ENCODE measurements at places on chromosomes 7 and 10.

DNA sequence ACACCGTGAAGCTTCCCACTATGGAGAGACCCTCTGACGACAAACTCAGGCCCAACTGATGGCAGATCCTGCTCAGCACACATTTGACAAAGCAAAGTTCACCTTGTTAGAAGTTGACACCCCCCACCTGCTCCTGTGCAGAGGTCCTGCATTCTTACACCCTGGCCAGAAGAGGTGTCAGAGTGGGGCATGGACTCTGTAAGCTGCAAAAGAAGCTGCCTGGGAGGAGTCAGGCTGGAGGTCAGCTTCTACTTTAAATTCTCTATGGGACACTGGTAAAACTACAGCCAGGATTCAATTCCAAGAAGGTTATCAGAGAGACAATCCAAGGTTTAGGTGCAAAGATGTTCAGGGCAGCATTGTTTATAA, 20.0 kb upstream of the TNS3 start:
- no peak for DNase-seq

GRCh38 chr7:157165987-157166386, 27.3 kb downstream of the UBE3C start:
- DNase-seq, result no peak

DNA sequence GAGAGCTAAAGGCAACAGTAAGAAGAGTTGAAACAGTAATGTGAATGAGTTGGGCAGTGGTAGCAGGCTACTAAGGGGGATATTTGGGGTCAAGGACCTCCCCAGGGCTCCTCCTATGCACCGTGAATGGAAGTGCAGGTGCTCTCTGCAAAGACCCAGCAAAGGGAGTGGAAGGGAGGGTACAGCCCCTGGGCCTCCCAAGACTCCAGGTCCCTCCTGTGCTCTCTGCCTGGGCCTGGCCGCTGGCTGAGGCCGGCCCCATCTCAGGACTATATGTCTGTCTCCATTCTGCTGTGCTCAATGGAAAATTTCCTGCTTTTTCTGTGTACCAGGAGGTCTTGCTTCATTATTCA, 372.1 kb upstream of the MKI67 start:
- DNase-seq, result no peak

- no peak for DNase-seq
Measured at GRCh38 chr10:4652111-4653010, 173.6 kb upstream of the AKR1E2 start.

DNA sequence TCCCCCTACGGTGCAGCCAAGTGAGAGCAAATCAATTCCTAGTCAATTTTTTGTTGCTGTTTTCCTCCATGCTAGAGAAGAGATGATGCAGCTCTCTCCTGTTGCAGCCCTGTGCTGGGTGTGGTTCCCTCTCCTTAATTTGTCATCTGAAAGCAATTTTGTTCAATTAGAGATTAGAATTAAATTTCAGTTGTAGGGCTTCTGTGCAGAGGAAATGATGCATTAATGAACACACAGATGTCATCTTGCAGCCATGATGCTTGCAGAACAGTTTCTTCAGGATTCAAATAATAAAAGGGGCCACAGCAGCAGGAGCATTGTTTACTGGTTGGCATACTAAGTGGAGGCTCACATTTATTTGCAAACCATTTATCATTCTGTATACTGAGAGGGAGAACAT, 266.0 kb downstream of the AUTS2 start:
- no peak for DNase-seq

DNA sequence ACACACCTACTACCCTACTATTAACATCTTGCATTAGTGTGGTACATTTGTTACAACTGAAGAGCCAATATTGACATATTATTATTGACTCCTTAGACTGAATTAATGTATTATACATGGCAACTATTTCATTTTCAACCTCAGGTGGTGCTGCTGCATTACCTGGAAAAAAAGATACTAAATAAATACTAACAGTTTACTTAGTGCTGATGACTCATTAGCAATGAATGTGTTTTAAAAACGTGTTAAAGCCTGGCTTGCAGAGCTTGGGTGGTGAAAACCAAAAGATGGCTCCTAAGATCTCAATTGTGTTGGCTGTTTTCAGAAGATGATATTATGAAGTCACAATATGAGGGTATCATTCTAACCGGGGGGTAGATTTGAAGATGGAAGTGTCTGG, 34.8 kb downstream of the CFAP43 start:
- DNase-seq, result no peak

DNA sequence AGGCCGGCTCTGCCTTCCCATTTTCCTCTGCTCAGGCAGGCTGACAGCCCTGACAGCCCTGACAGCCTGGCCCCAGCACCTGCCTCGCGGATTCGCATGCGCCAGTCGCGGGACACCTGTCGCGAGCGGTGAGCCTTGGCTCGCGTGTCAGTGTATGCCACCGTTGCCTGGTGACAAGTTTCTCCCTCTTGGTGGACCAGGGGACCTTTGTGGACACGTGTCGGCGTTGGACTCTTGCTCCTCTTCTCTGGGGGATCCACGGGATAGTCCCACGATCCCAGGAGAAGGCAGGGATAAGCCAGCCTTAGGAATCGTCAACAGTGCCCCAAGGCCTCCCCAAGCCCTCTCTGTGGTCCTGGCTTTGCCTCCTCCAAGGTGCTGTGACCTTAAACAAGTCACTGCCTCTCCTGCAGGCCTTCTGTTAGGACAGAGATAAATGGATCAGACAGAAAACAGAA, 18.1 kb upstream of the ZNF273 start:
- DNase-seq, result no peak

DNA sequence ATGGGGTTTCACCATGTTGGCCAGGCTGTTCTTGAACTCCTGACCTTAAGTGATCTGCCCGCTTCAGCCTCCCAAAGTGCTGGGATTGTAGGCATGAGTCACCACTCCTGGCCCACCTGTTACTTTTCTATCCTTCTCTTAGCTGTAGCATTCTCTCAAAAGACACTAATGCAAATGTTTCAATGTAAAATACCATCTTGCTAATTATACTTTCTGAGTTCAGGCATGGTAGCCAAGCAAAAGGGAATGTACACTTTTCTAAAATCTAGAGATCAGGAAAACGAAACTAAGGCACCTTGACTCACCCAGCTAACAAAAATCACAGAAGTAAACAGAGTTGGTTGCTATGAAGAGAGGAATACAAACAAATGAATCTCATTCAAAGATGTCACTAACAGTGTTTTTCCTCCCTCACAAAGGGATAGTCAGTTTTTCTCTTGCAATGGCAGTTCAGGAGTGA, 401.0 kb upstream of the NRP1 start:
- no peak for DNase-seq

- DNase-seq, result no peak
Measured at GRCh38 chr7:141575164-141575563, 24.0 kb downstream of the AGK start.

DNA sequence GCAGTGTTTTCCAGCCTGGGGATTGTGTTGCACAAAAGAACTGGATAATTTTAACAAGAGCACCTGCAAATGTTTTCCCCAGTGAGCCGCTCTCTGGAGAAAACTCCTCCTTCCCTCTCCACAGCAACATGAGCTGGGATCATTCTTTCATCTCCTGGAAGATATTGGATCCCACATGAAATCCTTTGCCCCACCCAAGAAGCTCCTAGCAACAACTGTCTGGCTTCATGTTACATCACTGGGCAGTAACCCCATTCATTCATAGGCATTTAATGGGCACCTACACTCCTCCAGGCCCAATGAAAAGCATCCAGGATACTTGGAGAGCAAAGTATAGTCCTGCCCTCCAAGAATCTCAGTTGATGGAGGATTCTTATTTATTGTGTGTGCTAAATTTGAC, 27.2 kb downstream of the LSM5 start:
- no peak for DNase-seq

DNA sequence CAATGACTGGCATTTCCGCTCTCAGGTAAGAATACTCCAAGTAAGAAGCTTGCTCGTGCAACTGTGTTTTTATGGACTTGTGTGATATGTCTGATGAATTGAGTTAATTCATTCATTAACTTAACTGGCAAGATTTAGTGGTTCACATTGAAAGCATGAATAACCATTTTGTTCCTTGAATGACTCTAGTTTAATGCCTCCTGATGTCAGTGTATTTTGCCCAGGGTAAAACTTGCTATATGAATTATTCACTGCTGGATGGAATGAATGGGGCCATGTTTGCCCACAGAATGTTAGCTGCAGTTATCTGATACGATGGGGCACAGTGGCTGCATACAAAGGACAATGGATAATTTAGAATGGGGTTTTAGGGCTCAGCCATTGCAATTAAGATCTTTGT, 124.1 kb downstream of the ZNF365 start:
- DNase-seq, result no peak

- no peak for DNase-seq
Measured at GRCh38 chr10:32941357-32941756, 16.7 kb downstream of the ITGB1 start.

- no peak for DNase-seq
Measured at GRCh38 chr7:78787854-78788253, 665.6 kb downstream of the MAGI2 start.

DNA sequence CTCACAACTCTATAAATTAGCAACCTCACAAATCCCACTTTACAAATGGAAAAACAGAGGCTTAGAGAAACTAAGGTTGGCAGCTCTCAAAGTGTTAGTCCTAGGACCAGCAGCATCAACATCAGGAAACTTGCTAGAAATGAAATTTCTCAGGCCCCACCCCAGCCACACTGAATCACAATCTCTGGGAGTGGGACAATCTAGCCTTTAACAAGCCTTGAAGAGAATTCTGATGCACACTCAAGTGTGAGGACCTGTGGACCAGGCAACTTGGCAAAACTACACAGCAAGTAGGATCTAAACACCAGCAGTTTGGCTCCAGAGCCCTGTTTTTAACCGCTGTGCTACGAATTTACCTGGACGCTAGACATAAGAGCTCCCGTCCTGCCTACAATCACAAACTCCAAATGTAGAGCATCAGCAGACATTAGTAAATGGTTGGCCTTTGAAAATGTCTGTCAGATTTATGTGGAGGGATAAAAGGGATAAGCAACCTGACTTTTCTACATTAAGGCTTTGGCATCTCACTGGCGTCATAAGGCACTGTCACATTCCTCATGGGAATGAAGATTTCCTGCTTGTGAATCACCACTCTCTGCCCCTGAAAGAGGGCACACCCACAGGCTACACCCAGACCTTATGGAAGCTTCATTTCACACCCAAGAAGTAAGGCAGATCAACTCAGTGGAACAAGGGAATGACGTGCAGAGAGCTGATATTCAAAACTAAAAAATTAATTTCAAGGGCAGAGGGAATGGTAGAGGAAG, 34.5 kb downstream of the PPP1R3C start:
- no peak for DNase-seq

GRCh38 chr10:6218692-6219493, 16.2 kb downstream of the PFKFB3 start:
- DNase-seq, result no peak

DNA sequence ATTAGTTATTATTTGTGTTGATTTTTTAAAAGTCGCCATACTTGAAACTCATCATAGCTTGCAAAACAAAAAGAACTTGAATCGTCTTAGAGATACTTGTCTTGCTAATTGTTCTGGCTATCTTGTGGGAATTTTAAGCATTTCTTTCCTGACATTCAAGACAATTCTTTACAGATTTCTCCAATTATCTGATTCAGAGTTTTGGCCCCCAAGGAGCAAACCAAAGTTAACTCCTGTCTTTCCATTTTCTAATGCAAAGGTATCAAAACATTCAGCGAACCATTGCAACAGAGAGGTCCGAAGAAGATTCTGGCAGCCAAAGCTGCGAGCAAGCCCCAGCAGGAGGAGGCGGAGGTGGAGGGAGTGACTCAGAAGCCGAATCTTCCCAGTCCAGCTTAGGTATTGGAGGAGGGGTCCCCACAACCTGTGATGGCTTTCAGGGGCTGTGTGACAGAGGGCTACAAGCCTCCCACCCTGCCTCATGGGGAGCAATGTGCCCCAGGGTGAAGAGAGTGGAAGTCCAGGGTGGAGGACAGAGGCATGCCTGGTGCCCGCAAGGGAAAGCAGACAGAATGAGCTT, 119.4 kb upstream of the STK17A start:
- DNase-seq, result no peak

DNA sequence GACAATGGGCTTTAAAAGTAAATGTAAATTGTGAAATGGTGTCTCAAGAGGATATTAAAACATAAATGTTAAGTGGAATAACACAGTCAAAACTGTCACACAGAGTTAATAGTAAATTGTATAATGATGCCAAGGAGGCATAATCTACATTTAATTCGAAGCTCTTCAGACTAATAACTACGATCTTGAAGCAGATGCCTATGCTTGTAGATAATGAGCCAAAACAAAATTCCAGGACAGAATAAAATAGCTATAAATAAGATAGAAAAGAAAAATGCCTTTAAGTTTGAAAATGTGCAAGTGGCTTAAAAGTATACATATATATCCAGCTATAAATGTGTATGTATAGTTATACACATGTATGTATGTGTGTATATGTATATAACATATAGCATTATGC, 17.5 kb downstream of the TWIST1 start:
- no peak for DNase-seq

DNA sequence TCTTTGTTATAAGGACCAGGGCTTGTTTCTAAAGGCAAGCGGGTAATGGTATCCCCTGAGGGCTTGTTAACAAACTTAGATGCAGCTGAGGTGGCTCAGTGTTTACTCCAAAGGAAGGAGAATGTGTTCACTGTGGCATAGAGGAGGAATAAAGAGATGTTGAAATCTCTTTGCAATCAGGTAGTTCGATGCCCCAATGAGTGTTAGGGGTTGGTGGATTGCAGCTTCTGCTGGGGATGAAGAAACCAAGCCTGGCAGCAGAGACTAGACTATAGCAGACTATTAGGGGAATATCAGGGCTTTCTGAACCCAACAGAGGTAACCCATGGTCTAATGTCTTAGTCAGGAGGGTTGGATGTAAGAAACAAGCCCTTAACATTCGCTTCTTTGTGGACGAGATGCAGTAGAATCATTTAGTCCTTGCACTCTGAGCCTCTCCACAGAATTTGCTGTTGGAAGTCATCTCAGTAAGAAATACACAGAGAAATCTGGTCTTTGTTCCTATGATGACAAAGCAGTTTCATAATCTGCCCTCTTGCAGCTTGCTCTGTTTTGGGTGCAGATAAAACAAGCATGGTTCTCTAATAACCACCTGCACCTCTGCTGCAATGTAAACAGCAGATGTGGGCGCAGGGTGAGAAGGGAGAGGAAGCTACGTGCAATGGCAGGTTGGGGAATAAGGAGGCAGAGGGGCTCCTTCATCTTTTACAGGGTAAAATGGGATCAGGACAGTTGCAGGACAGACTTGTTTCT, 108.6 kb downstream of the NRF1 start:
- DNase-seq, result no peak

- no peak for DNase-seq
Measured at GRCh38 chr10:122550983-122551382, 9.6 kb upstream of the DMBT1 start.

All from stimulated activated CD8-positive, alpha-beta memory T cell treated with anti-CD3 and anti-CD28 coated beads, Interleukin-4, amount 100 ng/mL, for 1 hour (primary cell).